ENCODE measurements at places on chromosomes 4 and X. TPM values are rescaled to one million over a fixed set of nuclear protein-coding genes. Genes with fewer than 3 reads are reported as not detected.

The HTN1 gene
- not detected for total RNA-seq

The DACH2 gene
- total RNA-seq: not detected

The F11 gene
- 20.5 TPM for total RNA-seq

The GALNTL6 gene
- not detected for total RNA-seq

The NOX1 gene
- not detected for total RNA-seq

The TNMD gene
- not detected for total RNA-seq

The ZNF275 gene
- total RNA-seq: 7.6 TPM

DNA sequence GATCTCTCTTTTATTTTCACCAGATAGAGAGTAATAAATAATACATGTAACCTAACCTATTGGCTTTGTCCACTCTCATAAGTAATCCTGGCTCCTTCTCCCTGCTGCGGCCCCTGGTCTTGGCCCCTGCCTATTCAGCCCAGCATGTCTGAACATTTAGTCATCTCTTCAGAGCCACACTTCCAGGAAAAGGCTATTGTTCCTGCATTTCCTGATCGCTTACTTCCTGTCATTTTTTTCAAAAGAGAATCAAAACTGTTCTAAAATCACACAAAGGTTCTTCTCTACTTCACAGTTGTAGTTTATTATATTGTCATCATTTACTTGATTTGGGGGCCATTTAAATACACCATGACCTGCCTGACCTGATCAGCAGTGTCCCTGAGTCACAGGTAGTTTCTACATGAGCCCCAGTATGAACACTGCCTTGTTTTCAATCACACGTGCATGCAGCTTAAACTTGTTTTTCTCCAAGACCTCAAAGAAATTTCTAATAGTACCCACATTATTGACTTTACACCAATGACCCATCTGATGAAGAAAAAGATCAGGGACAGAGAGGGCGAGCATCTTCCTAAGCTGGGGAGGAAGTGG lies 47.4 kb upstream of the KDR start:
- no peak for DNase-seq

- no peak for DNase-seq
Measured at GRCh38 chrX:22666441-22666840, 333.3 kb upstream of the DDX53 start.

GRCh38 chrX:45508454-45508853 lies 307.8 kb upstream of the DIPK2B start:
- no peak for DNase-seq

GRCh38 chrX:373641-374471 lies 12.9 kb downstream of the PPP2R3B start:
- DNase-seq: no peak

DNA sequence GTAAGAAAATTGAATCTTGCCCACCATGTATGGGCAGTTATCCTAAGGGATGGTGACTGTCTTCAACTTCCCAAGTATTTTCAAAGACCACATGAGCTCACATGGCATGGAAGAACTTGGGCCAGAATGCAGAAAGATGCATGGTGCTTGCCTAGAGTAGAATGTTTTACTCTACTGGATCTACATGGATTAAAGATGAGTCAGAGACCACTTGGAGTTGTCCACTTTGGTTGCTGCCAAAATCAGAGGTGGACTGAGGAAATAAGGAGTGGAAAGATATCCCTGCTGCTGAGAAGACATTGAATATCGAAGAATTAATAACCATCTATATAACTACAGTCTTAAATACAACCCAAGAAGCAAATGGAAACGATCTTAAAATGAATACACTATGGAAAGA lies 498.1 kb downstream of the NLGN4X start:
- DNase-seq: no peak

GRCh38 chr4:177228599-177228998 lies 81.1 kb upstream of the NEIL3 start:
- no peak for DNase-seq

DNA sequence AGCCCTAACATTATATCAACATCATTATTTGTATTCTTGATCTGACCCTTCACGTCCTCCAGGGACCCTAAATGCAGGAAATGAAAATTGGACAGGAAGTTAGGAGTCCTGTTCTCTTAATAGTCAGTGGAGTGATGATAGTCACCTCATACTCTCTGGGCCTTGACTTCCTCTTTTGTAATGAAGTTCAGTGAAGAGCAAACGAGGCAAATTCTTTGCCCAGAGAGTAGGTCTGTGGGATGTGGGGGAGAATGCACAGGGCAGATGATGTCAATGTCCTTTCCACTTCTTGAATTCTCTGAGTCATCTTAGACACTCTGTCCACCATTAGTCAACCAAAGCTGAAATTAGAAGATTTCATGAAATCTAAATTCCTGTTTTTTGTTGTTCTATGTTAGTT lies 17.1 kb upstream of the GPRIN3 start:
- no peak for DNase-seq

GRCh38 chrX:13212191-13212651 lies 107.6 kb downstream of the ATXN3L start:
- no peak for DNase-seq

DNA sequence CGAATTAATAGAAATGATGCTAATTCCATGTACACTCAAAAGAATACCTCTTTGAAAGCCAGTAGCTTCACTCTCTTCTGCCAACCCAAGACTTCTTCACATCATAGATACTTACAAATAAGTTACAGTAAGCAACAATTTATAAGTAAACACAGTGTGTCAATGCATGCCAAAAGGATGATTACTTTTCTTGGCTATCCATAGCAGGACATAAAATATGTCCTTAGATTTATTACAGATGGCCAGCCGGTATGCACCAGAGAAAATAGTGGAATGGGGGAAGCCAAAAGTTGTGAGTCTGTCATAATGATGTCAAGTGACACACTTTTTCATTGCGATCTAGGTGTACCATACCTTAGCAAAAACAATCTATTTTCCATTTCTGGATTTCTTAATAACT lies 631 bp upstream of the BMX start:
- DNase-seq: no peak

DNA sequence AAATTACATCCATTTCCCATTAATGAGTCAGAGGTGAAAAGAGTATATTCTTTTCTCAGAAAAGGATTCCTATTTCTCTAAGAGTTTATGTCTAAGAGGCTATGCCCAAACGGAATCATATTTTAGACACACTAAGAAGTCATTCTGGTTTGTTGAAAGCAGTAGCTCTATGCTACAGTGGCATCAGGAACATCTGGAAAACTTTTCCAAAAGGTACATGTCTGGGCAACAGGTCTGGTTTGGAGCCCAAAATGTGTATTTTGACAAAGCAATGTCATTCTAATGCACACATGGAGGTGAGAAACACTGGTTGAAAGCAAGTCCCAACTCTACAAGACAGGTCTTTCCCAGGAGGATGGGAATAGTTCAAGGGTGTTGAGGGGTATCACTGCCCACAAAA lies 56.1 kb downstream of the APBB2 start:
- DNase-seq: no peak

DNA sequence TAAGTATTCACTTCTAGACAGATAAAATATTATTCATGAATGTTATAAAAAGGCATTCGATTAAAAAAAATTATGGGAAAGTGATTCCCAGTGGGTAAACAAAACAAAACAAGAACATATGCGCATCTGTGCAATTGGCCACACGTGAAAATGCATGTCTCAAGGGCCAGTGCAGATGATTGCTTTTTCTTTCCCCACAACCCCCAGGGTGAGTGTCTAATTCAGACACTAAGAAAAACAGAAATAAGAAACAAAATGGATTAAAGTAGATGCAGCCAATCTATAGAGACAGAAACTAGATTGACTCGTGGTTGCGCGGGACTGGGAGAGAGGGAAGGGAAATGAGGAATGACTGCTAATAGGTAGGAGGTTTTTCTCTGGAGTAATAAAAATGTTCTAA lies 49.5 kb downstream of the GPM6A start:
- no peak for DNase-seq

GRCh38 chr4:42568610-42569207 lies 88.2 kb downstream of the ATP8A1 start:
- no peak for DNase-seq

GRCh38 chrX:53795576-53795975 lies 109.1 kb upstream of the HUWE1 start:
- no peak for DNase-seq

- no peak for DNase-seq
Measured at GRCh38 chr4:74316397-74316796, 8.1 kb downstream of the EPGN start.
